ENCODE measurements at places on chromosomes 13 and 19.

DNA sequence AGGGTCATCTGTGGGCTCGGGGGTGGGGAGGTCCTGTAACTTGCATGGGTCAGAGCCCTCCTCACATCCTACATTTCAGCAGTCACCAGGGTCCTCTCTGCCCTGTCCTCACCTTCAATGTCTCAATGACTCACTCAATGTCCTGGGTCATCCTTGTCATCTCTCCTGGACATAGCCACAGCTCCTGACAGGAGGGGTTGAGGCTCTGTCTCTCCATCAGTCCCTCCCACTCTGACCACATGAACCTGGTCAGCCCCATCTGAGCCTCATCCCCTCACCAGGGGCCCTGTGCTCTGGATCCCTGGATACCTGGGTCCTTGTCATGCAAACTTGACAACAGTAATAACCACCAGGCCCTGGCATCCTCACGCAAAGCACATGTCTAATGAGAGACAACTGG, 13.4 kb downstream of the CEACAM21 start:
- DNase-seq = no peak

DNA sequence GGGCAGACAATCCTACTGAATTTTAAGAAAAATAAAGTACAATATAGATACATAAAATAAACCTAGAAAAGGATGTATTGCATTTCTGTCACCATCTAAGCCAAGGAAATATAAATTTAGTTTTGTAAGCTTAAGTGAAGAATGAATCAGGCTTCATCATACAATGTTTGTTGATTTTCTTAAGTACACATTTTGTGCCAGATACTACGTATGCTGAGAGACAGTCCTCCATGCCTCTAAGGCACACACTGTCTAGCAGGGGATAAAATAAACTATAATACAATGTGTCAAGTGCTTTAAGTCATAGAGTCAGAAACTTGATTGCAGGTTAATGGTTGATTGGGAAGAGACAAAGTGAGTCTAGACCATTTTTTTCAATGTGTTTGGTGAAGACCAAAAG, 465.7 kb downstream of the TBC1D4 start:
- DNase-seq = no peak

- DNase-seq = no peak
Observed at GRCh38 chr19:48918801-48919247, 14.7 kb upstream of the DHDH start.

DNA sequence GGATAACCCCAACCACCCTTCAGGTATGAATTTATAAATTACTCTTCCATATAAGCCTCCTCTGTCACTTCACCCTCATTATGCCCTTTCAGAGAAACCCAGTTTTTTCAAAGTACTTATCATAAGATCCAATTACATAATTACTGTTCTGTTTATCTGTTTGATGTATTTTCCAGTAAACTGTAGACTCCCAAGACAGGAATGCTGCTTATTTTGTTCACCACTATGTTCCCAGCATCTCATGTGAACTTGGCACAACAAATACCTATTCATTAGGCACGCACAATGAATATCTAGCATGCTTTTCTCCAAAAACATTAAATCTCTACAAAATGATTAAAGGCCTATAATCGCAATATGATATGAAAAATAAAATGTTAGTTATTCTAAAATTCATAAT, 13.2 kb downstream of the ENOX1 start:
- no peak for DNase-seq

DNA sequence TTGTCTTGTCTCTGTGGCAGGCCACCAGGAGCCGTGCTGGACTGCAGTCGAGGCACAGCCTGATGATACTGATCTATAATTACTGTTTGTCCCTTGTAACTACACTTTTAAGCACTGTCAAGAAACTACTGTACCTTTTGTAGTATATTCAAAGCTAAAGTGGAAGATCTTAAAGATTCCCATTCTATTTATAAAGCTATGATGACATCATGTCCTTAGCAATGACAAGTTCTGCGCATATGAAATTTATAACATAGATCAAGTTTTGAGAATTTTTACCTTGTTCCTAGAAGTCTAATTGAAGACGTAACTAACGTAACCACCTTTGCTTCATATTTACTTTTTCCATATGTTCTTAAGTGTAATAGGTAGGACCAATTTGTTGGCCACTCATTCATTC, 56.8 kb upstream of the LATS2 start:
- no peak for DNase-seq

- no peak for DNase-seq
Observed at GRCh38 chr13:20940083-20940482, 37.5 kb upstream of the XPO4 start.

DNA sequence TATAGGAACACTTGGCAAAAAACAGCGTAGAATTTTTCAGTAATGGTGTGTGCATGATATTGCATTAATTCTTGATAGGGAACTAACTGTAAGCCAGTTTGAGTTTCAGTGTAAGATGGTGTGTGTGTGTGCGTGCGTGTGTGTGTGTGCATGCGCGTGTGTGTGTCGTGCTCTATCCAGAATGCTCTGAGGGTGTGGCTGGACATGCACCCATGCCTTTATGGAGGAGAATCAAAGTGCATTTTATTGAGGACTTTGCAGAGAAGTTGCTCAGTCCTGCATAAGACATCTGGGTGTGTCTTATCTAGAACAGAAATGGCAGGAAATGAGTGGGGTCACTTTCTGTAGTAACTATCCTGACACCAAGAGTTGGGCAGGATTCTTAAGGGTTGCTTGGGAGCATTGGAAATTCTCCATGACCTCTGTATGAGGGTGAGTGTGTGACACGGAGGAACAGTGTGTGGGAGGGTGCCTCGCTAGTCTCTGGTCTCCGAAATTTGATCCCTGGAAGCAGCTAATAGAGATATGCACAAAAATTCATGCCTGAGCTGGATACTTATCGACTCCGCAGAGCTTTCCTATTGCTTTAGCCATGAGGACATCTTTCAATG, 252.2 kb downstream of the TSHZ3 start:
- DNase-seq = no peak

DNA sequence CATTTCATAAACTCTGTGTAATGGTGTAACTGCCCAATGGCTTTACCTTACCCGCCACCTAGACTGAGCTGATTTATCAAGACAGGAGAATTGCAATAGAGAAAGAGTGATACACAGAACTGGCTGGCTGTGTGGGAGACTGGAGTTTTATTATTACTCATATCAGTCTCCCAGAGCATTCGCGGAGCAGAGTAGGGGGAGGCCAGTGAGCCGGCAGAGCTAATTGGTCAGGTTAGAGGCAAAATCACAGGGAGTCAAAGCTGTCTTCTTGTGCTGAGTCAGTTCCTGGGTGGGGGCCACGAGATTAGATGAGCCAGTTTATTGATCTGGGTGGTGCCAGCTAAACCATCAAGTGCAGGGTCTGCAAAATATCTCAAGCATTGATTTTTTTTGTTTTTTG, 23.4 kb upstream of the SLITRK1 start:
- DNase-seq = no peak

- no peak for DNase-seq
Observed at GRCh38 chr13:30172593-30173302, 134.6 kb downstream of the KATNAL1 start.

DNA sequence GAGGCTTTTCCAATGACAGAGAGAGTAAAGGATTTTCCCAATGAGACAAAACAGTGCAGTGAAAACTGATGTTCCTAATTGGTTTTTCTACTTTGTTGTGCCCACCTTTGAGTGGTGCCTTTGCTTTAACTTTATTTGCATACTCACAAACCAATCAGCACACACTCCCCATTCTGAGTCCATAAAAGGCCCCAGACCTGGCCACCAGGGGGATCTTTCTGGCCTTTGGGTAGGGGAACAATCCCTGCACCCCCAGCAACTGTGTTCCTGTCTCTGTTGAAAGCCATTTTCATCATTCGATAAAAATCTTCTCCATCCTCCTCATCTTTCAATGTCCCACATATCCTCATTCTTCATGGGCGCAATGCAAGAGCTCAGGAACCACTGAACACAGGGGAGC, 252.8 kb downstream of the B3GLCT start:
- no peak for DNase-seq

- no peak for DNase-seq
Observed at GRCh38 chr19:50925734-50926133, 14.5 kb upstream of the KLK4 start.

DNA sequence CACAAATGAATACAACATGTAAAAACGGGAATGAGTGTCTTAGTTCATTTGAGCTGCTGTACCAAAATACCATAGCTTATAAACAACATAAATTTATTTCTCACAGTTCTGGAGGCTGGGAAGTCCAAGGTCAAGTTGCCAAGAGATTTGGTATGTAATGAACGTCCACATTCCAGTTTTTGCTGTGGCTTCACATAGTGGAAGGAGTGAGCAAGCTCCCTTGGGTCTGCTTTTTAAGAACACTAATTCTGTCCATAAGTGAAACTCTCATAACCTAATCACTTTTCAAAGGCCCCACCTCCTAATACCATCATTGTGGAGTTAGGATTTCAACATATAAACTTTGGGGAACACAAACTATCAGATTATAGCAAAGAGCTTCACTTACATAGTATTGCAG, 1189.6 kb downstream of the PCDH9 start:
- no peak for DNase-seq

DNA sequence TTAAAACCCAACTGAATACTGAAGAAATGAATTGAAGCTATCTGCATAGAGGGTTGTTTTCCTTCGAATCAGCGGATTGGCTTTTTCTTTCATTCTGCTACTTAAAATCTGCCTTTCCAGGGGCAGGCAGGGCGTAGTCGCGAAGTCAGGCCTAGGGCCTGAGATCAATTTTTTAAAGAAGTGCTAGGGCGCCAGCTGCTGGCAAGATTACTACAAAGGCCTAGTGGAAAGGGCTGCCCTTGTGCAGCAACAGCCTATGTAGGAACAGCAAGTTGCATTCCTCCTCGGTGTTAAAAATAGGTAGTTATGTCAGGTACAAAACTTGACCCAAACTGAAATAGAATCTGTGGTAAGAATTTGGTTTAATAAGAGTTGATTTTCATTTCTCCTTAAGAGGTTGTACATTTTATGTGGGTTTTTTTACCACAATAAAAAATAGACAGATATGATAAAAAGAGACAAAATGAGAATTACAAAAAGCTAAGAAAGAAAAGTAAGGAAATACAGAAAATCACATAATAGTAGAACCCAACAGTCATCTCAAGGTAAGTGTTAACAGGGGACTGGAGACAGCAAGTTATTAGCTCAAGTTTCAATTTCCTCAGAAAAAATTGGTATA, 9.5 kb upstream of the URAD start:
- DNase-seq = peak; percentile 65

- DNase-seq = no peak
Observed at GRCh38 chr13:36959456-36960116, 39.5 kb upstream of the SMAD9 start.

GRCh38 chr19:51108805-51109146, 567 bp upstream of the CTU1 start:
- DNase-seq = no peak

DNA sequence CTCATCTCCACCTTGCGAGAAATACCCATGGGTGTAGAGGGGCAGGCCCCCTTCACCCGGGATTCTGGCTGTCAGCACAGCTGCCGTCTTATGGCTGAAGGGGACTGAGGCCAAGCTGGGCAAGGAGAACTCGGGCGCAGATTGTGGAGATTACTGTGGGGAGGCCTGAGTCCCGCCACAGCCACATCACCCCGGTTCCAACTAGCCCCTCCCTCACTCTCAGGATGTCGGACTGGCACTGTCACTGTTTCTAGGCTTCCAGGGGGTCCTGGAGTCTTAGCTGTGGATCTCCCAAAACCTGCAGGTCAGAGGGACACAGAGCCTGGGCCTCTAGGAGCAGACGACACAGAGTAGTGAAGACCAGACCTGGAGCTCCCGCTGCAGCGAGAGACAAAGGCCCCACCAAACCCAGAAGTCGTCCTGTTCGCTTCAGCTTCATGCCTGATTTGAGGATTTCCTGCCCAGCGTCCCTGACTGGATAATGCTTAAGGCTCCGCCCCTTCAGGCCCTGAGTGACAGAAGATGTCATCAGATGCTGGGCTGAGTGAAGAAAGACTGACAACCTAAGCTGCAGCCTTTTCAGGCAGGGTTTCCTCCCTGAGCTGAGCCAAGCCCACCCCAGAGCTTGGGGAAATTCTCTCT, 55.8 kb downstream of the ZNF93 start:
- no peak for DNase-seq

DNA sequence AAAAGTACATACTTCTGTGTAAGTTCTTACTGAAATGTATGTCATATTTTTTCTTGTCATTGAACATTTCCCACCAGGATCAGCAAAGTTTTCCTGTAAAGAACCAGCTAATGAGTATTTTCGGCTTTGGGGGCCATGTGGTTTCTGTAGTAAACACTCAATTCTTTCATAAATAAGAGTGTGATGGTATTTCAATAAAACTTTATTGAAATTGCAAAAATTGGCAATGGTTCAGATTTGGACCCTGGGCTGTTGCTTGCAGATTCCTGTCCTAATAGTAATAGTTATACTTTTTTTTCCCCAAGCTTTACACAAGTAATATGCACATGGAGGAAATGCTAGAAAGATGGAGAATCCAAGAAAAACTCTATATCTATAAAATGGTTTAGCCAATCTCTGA, 83.7 kb downstream of the ZNF536 start:
- DNase-seq = no peak

DNA sequence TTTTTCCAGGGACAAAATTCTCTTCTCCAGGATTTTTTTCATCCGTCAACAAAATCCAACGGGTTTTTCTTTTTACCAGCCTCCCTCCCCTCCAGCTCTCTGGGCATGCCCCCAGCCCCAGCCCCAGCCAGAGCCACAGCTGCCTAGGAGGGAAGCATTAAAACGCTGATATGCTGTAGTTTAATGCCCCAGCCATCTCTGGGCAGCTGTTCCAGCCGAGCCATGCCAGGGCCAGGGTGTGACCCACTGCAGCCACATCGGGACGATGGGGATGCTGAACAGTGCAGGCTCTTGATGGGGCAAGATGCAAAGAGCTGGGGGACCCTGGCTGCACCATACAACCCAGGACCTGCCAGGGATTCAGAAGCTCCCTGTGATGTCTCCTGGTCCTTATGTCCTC, 32.1 kb downstream of the TSHZ3 start:
- no peak for DNase-seq

GRCh38 chr19:8629184-8629583, 1.2 kb upstream of the NFILZ start:
- no peak for DNase-seq

- no peak for DNase-seq
Observed at GRCh38 chr19:19460258-19460731, 54.8 kb downstream of the GATAD2A start.

Measured in AML-193 (cell line).